ENCODE measurements at places on chromosomes 13 and 19.

DNA sequence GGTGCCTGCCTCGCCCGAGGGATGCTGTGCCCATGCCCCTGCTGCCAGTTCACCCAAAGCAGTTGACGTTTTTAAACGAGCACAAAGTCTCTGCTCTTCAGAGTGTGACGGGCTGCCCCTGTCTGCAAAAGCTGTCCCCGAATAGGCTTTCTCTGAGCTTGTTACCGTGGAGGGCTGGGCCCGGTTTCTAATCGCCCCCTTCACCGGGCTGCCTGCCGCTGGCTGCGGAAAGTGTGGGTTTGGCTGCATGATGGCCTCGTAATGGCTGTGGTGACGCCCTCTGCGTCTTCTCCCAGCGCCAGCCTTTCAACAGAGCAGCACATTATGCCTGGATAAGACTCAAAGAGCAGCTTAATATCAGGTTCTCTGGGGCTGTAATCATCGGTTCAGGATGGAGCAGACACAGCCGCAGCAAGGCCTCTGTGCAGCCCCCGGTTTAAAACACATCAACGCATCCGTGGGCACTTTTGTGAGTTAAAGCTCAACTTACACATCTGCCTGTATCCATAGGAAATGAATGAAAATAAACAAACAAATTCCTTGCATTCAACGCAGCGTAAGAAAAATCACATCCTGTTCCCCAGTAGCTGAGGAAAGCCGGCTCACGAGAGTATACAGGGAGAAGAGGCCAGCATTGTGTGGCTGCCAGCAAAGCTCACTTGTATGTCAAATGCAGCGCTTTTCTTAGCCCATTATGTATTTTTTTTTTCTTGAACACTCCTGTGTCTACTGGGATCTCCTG lies 166.4 kb upstream of the SOX1 start:
- DNase-seq, result no peak

- no peak for DNase-seq
Measured at GRCh38 chr13:84609716-84610115, 727.4 kb upstream of the SLITRK1 start.

GRCh38 chr13:28958018-28958417 lies 137.9 kb downstream of the MTUS2 start:
- DNase-seq, result no peak

DNA sequence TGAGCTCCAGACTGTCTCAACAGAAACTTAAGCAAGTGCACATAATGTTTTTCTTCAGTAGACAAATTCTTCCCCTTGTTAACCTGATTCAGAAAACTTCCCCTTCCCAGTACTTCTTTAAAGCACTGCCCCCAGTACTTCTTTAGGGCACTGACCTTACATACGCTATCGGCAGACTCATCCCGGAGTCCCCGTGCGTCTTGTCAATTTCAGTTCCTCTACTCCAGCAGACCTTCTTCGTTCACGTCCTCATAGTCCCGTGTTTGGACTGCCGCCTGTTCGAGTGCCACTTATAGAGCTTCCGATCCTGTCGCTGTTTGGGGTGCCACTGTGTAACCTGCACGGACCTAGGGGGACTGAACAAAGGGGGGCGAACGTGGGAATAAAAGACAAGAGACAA lies 29.0 kb downstream of the ZNF627 start:
- DNase-seq, result no peak

- DNase-seq, result no peak
Measured at GRCh38 chr19:49767381-49767780, 580 bp downstream of the AP2A1 start.

DNA sequence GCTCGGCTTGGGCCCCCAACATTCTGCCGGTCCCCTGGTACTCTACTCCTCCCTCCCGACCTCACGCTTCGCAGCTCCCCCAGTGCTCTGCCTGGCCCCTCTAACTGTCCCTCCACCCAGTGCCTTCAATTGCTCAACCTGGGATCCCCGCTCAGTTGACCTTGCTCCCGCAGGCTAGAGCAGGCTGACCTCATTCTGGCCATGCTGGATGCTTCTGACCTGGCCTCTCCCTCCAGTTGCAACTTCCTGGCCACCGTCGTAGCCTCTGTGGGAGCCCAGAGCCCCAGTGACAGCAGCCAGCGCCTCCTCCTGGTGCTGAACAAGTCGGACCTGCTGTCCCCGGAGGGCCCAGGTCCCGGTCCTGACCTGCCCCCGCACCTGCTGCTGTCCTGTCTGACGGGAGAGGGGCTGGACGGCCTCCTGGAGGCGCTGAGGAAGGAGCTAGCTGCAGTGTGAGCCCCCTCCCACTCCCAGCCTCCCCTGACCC lies 3.6 kb downstream of the GTPBP3 start:
- no peak for DNase-seq

GRCh38 chr13:23799945-23800344 lies 89.3 kb downstream of the MIPEP start:
- no peak for DNase-seq

DNA sequence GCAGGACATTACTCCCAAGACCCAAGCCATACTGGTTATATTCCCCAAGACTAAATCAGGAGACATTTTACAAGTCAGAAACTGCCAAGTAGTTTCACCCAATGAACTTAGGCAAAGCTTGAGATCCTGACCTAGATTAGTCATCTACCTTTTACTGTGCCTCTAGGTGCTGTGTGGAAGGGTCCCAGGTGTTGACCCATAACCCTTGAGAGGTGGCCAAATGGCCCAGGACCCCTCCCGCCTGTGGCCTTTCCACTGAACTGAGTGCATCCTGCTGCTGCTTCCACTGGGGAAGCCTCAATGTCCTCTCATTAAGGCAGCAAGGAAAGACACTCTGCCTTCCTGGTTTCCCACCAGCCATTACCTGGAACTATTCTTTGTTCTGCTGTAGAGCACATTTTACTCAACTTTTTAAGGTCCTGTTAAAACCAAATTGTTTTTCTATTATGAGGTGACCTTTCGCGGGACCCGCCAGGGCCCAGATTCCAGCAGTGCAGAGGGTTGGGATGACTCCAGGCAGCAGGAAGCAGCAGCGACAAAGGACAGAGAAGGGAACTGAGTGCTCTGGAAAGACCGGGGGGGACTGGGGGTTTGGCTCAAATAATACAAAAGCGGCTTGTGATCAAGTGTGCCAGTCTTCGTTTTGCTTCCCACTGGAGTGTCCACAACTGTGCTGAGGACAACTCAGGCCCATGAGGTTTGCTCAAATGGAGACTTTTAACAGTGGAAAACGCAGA lies 27.1 kb downstream of the ANKRD10 start:
- DNase-seq, result no peak

GRCh38 chr13:97182111-97182890 lies 39.8 kb upstream of the MBNL2 start:
- no peak for DNase-seq

GRCh38 chr19:17755977-17756670 lies 4.8 kb downstream of the FCHO1 start:
- DNase-seq, result no peak

DNA sequence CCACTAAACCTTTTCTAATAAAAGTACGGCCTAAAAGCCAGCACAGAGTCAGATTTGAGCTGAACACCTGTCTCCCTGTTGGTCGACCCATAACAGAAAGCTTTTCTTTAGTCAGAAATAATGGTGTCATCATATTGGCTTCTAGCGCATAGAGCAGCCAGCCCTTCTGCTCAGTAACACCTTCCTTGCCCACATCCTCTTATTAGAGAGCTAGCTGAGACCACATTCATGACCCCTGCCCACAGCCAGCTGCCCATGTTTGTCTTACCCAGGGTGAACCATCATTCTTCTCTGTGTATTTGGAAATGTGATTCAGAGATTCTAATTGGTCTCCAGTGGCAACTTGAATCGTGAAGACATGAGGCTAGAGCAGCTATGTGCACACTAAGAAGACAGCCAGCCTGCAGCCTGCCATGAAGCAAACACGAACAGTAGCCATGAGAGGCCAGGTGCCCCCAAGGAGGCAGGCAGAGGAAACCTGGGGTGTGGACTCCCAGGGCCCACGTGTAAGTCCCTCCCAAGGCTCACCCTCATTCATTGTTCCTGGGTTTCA lies 82.3 kb upstream of the PDCD5 start:
- no peak for DNase-seq

- no peak for DNase-seq
Measured at GRCh38 chr13:32381539-32381938, 46.4 kb downstream of the N4BP2L1 start.

DNA sequence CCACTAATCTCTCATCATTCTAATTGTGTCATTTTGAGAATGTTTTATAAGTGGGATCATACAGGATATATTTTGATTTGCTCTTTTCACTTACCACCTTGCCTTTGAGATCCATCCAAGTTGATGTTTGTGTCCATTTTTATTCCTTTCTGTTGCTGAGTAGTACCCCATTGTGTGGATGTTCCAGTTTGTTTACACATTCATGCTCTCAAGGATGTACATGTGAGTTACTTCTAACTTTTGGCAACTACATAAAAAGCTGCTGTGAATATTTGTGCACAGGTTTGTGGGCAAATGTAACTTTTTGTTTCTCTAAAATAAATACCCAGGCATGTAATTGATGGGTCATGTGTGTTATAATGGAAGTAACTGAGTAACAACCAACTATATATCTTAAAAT lies 64.9 kb downstream of the RFC3 start:
- DNase-seq, result no peak

- DNase-seq, result no peak
Measured at GRCh38 chr13:28719227-28720055, 671 bp upstream of the SLC46A3 start.

DNA sequence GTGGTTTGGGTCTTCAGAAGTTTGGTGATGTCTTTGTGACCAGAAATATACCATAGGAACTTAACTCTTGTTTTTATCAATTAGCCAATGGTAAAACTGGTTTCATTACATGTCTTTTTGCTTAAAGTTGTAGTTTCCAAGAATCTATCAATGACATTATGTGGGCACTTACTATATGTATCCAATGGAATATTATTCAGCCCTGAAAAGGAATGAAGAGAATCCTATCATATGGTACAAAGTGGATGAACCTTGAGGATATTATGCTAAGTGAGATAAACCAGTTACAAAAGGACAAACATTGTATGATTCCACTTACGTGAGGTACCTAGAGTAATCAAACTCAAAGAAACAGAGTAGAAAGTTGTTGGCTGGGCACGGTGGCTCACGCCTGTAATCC lies 26.4 kb downstream of the RCBTB1 start:
- no peak for DNase-seq

- DNase-seq, result no peak
Measured at GRCh38 chr13:21537105-21537504, 66.9 kb downstream of the MICU2 start.

DNA sequence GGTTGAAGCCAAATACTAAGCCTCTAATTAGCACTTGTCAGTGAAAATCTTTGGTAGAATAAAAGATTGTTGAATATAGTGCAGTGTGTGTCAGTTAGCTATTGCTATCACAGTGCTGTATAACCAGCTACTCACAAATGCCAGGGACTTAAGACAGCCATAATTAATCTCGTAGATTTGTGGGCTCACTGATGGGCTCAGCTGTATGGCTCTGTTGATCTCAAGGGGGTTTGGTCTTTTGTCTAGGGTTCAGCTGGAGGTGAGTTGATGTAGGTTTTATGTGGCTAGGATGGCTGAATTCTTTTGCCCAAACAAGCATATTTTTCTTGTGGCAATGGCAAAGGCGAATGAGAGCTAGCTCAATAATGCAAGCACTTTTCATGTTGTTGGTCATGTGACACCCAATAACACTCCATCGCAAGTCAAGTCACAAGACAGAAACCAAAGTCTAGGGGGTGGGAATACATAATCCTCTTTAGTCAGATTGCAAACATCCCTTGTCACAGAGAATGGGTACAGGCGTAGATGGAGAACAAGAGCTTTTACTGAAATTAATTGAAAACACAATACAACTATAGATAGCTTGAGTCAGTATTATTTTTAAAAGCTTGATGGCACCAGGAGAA lies 121.7 kb upstream of the EDNRB start:
- no peak for DNase-seq

Data from activated CD4-positive, alpha-beta T cell treated with anti-CD3 and anti-CD28 coated beads, Interleukin-2, amount 50 U/mL, for 4 hours (primary cell).